ENCODE measurements at places on chromosomes 12 and 14. TPM values are rescaled to one million over a fixed set of nuclear protein-coding genes. Genes with fewer than 3 reads are reported as not detected.
A peak's percentile ranks its signal among the peaks of the same experiment; 100 is the strongest.

CFAP251 gene
- 0.80 TPM for total RNA-seq

RIMBP2 gene
- total RNA-seq = 1.4 TPM

A2M gene
- total RNA-seq = 1.4 TPM

TSPAN19 gene
- 0.59 TPM for total RNA-seq

PZP gene
- 2.2 TPM for total RNA-seq

NOVA1 gene
- total RNA-seq = 21.8 TPM

CEBPE gene
- not detected for total RNA-seq

SLC24A4 gene
- 1.1 TPM for total RNA-seq

KRT4 gene
- total RNA-seq = not detected

- peaks cover 57% of the 10 kb centered on the region for H3K4me1 ChIP-seq
- no peak overlapping the region for H3K27ac ChIP-seq
- H3K4me3 ChIP-seq = no peak overlapping the region
- peaks cover 19% of the 10 kb centered on the region for H3K36me3 ChIP-seq
- DNase-seq = no peak
These were observed 56.2 kb downstream of the TSPAN9 start for GRCh38 chr12:3133405-3133783.

- no peak overlapping the region for H3K4me3 ChIP-seq
- peaks cover 13% of the 10 kb centered on the region for H3K4me1 ChIP-seq
These were observed 23.9 kb upstream of the ITGA5 start for GRCh38 chr12:54442961-54443360.

DNA sequence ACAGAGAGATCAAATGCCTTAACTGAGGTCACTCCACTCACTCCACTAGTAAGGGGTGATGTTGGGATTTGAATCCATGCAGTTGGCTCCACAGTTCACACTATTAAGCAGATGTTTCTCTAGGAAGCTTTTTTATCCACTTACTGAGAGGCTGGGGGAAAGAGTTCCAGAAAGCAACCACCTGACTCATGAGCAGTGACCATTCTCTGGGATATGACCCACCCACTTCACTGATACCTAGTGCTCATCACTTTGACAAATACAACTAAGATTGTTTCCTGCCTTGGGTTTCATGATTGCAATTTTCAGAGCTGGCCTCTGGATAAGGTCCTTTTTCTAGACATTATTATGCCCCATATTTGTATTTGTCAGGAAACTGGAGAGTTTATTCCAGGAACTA is 152.1 kb upstream of the PLEKHG7 start:
- H3K27me3 ChIP-seq = no peaks in the 10 kb centered on the region
- H3K36me3 ChIP-seq = no peaks in the 10 kb centered on the region
- no peak overlapping the region for H3K4me3 ChIP-seq
- no peak overlapping the region for H3K27ac ChIP-seq
- H3K4me1 ChIP-seq = no peaks in the 10 kb centered on the region
- no peak for DNase-seq

- no peaks in the 10 kb centered on the region for H3K27me3 ChIP-seq
- no peak overlapping the region for H3K4me3 ChIP-seq
- no peaks in the 10 kb centered on the region for H3K36me3 ChIP-seq
- no peak for DNase-seq
- no peaks in the 10 kb centered on the region for H3K4me1 ChIP-seq
- H3K27ac ChIP-seq = no peak overlapping the region
These were observed 134.8 kb downstream of the CCDC59 start for GRCh38 chr12:82223426-82223825.

GRCh38 chr14:94689218-94689984 is 77.2 kb downstream of the SERPINA3 start:
- H3K27me3 ChIP-seq = peaks cover 1% of the 10 kb centered on the region
- no peak overlapping the region for H3K27ac ChIP-seq
- no peaks in the 10 kb centered on the region for H3K36me3 ChIP-seq
- no peak overlapping the region for H3K4me3 ChIP-seq

GRCh38 chr14:49036266-49036665 is 549.9 kb downstream of the RPS29 start:
- H3K27ac ChIP-seq = no peak overlapping the region
- no peaks in the 10 kb centered on the region for H3K27me3 ChIP-seq
- DNase-seq = no peak
- H3K36me3 ChIP-seq = no peaks in the 10 kb centered on the region
- H3K4me3 ChIP-seq = no peak overlapping the region

- no peak for DNase-seq
- no peak overlapping the region for H3K27ac ChIP-seq
- H3K4me3 ChIP-seq = no peak overlapping the region
These were observed 394.9 kb downstream of the RAD51B start for GRCh38 chr14:68214431-68214830.

DNA sequence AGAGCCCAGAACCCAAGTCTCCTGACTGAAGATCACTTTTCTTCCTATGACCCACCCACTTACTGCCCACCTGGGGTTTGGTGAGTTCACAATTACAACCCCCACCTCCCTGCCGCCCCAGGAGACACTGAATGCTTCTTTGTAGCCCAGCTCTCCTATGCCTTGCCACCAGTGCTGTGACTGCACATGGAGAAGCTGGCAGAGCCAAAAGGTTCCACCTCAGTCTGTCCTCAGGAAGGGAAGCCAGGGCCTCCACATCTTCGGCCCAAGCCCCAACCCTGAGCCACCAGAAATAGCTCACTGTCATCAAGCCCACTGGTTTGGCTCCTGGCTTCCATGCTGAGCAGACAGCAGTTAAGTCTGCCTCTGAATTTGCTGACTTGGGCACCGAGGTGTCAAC is 25.6 kb downstream of the OTUB2 start:
- peaks cover 44% of the 10 kb centered on the region for H3K36me3 ChIP-seq
- peaks cover 2% of the 10 kb centered on the region for H3K4me1 ChIP-seq
- H3K4me3 ChIP-seq = no peak overlapping the region
- no peak overlapping the region for H3K27ac ChIP-seq

DNA sequence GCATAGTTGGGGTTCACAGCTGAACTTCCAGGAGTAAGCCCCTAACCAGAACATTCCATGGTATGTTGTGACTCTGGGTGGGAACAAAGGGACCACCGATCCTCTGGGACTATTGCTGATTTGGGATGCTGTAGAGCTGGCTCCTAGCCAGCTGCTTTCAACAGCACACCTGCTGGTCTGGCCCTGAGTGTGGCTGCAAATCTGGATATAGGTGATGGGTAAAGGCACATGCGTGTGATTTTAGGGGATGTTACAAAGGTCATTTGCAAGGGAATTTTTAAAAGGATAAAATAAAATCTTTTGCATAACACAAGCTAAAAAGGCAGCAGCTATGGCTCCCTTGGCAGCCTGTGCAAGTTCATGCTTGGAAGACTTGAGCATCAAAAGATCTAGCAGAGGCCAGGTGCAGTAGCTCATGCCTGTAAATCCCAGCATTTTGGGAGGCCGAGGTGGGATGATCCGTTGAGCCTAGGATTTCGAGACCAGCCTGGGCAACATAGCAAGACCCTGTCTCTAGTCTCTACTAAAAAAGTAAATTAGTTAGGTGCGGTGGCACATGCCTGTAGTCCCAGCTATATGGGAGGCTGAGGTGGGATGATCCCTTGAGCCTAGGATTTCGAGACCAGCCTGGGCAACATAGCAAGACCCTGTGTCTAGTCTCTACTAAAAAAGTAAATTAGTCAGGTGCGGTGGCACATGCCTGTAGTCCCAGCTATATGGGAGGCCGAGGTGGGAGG is 1.6 kb downstream of the ALDH2 start:
- no peak for DNase-seq
- H3K36me3 ChIP-seq = peaks cover 3% of the 10 kb centered on the region
- H3K27me3 ChIP-seq = peaks cover 9% of the 10 kb centered on the region
- H3K4me3 ChIP-seq = peak overlapping the region; percentile 35

DNA sequence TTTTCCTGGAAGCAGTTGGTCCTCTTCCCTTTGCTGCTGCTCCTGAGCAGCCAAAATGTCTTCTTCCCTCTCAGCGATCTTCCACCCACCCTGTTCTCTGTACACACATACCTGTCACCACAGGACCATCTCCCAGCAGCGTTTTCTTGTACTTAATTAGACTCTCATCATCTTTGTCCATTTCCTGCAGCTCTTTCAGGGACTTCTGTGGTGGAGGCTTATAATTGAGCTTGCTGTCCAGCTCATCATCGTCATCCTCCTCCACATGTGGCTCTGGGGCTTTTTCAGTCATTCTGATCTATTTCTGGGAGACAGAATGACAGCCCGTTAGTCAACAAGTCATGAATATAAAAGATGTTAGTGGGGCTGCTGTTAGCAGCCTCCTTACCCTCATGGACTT is 11.0 kb downstream of the ARHGDIB start:
- DNase-seq = no peak
- H3K27ac ChIP-seq = peak overlapping the region; percentile 32
- peaks cover 2% of the 10 kb centered on the region for H3K27me3 ChIP-seq
- peaks cover 40% of the 10 kb centered on the region for H3K36me3 ChIP-seq
- H3K4me1 ChIP-seq = peaks cover 57% of the 10 kb centered on the region

GRCh38 chr12:81541121-81541520 is 218.0 kb downstream of the PPFIA2 start:
- H3K36me3 ChIP-seq = no peaks in the 10 kb centered on the region
- H3K4me3 ChIP-seq = no peak overlapping the region
- no peaks in the 10 kb centered on the region for H3K4me1 ChIP-seq
- no peak for DNase-seq
- H3K27me3 ChIP-seq = no peaks in the 10 kb centered on the region

GRCh38 chr14:81771651-81772275 is 238.1 kb upstream of the SEL1L start:
- no peak for DNase-seq
- H3K27me3 ChIP-seq = no peaks in the 10 kb centered on the region
- H3K36me3 ChIP-seq = no peaks in the 10 kb centered on the region
- no peak overlapping the region for H3K4me3 ChIP-seq

- H3K27ac ChIP-seq = no peak overlapping the region
- H3K27me3 ChIP-seq = peaks cover 3% of the 10 kb centered on the region
- H3K4me1 ChIP-seq = peaks cover 2% of the 10 kb centered on the region
- H3K36me3 ChIP-seq = peaks cover 8% of the 10 kb centered on the region
- H3K4me3 ChIP-seq = no peak overlapping the region
These were observed 82.7 kb downstream of the FUT8 start for GRCh38 chr14:65495196-65495595.

DNA sequence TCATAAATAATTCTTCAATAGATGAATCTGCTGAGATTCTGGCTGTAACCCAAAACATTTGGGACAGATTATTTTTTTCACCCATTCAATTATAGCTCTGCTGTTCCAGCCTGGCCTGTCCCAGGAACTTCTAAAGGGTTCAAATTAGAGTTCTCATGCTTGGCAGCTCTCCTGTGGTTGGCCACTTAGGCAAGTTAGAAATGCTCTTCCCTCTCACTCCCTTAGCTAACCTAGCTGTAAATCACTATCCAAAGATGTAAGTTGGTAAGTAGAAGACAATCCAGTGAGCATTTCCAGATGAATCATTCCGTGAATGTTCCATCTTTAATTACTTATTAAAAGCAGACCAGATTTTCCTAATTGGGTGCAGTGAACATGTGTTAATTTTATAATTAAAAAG is 760.4 kb upstream of the TBX3 start:
- H3K4me3 ChIP-seq = no peak overlapping the region
- no peaks in the 10 kb centered on the region for H3K4me1 ChIP-seq
- no peak for DNase-seq
- H3K27me3 ChIP-seq = peaks cover 2% of the 10 kb centered on the region

DNA sequence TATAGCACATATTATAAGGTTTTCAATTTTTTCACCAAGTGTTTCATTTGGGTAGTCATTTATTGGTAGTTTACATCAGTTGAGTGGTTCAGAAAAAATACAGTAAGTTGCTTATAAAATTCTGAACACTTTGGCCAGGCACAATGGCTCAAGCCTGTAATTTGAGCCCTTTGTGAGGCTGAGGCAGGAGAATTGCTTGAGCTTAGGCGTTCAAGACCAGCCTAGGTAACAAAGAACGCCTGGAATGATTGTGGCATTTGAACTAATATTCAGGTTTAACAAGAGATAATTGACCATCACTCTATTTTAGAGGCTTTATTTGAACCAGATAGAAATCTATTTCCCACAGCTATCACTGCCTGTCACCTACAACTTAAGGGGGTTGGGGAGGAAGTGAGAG is 22.7 kb downstream of the HIF1A start:
- no peak overlapping the region for H3K4me3 ChIP-seq
- H3K27ac ChIP-seq = no peak overlapping the region
- H3K36me3 ChIP-seq = peaks cover 4% of the 10 kb centered on the region
- no peak for DNase-seq
- H3K27me3 ChIP-seq = no peaks in the 10 kb centered on the region

GRCh38 chr14:99850709-99851108 is 57.5 kb downstream of the EML1 start:
- no peaks in the 10 kb centered on the region for H3K27me3 ChIP-seq
- no peak overlapping the region for H3K4me3 ChIP-seq

- no peaks in the 10 kb centered on the region for H3K4me1 ChIP-seq
- no peaks in the 10 kb centered on the region for H3K36me3 ChIP-seq
- DNase-seq = peak; percentile 97
- no peak overlapping the region for H3K27ac ChIP-seq
- H3K4me3 ChIP-seq = peak overlapping the region; percentile 77
These were observed 820 bp downstream of the BICDL1 start for GRCh38 chr12:119989731-119990381.

DNA sequence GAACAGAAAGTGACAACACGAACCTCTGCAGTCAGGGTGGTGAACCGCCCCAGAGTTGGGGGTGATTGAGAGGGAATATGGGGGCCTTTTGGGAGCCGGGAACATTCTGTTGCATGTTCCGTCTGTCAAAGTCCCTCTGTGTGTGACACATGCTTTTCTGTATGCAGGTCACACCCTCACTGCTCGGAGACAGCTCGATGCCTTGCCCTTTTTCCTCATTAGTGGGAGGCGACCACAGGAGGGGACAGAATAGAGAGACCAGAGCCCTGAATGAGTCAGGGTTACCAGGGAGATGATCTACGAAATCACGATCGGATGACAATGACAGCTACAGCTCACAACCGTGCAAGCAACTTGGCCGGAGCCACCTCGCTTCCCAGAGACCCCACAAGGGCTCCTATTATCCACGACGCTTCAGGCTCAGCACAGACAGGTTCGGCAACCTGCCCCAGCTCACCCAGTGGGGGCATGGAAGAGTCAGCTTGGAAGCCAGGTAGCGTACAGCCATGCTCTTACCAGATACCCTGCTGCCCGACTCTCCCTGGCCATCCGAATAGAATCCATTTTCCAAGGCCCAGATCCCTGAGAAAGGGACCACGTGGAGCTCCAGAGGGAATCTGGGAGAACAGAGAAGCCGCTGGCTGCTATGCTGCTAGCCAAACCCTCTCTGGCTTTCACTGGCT is 38.8 kb downstream of the TESC start:
- H3K27me3 ChIP-seq = peaks cover 5% of the 10 kb centered on the region
- H3K27ac ChIP-seq = no peak overlapping the region
- peak overlapping the region; percentile 15 for H3K4me3 ChIP-seq
- DNase-seq = no peak

DNA sequence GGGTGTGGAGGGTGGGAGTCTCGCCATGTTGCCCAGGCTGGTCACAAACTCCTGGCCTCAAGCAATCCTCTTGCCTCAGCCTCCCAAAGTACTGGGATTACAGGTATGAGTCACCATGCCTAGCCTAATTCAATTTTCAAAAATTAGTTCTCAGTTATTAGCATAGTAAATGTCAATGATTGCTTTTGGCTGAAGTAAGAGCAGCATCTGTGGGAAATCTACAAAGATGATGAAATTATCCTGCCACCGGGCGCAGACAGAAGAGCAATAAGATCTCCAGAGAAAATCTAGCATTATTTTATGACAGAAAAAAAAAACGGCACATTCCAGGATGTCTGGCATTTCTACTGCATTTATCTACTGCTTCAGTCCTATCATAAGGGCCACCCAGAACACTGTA is 97.9 kb upstream of the DAAM1 start:
- H3K27ac ChIP-seq = no peak overlapping the region
- H3K4me1 ChIP-seq = peaks cover 8% of the 10 kb centered on the region
- no peak for DNase-seq
- no peaks in the 10 kb centered on the region for H3K36me3 ChIP-seq

GRCh38 chr12:64390275-64390851 is at the start of gene C12orf56:
Gene C12orf56 (minus strand): TSS chr12:64390758. CDS start chr12:64390565, 193 bp downstream.
- no peaks in the 10 kb centered on the region for H3K4me1 ChIP-seq
- H3K4me3 ChIP-seq = peak within 1 kb of the TSS; percentile 77
- H3K36me3 ChIP-seq = no peaks in the 10 kb centered on the region
- H3K27me3 ChIP-seq = peaks cover 9% of the 10 kb centered on the region
- peak within 1 kb of the TSS; percentile 9 for H3K27ac ChIP-seq

Measured in endothelial cell (in vitro differentiated cells).